Activated T-helper 1 cell treated with anti-CD3 and anti-CD28 coated beads, Interleukin-2, amount 50 U/mL, for 16 hours (primary cell): ENCODE measurements at places on chromosomes 12 and 14.

DNA sequence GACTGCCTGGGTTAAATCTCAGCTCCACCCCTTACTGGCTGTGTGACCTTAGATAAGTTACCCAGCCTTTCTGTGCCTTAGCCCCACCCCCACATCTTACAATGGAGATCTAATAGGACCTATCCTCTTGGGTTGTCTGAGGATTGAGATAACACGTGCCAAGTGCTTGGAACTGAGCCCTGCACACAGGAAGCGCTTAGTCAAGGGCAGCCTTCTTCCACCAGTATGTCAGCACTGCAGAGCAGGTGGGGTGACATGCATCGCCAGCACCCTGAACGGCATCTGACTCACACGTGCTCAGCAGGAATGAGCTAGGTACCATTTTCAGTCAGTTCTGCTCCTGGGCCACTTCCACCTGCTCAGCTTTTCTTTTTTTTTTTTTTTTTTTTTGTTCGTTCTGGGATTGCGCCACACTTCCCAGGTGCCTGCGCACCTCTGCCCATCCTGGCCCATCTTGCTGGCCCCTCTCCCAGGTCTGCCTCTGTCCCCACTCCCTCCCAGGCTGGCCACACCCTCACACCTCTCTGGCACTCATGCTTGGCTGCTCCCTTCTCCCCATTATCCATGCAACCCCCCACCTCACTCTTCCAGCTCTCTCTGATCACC, 19.6 kb downstream of the LGMN start:
- no peak for DNase-seq

- no peak for DNase-seq
These were observed 58.4 kb downstream of the PTPN21 start for GRCh38 chr14:88496414-88496813.

GRCh38 chr12:5442251-5443006, 10.5 kb downstream of the NTF3 start:
- DNase-seq: no peak

- no peak for DNase-seq
These were observed 52.0 kb upstream of the SOCS2 start for GRCh38 chr12:93520454-93520853.

DNA sequence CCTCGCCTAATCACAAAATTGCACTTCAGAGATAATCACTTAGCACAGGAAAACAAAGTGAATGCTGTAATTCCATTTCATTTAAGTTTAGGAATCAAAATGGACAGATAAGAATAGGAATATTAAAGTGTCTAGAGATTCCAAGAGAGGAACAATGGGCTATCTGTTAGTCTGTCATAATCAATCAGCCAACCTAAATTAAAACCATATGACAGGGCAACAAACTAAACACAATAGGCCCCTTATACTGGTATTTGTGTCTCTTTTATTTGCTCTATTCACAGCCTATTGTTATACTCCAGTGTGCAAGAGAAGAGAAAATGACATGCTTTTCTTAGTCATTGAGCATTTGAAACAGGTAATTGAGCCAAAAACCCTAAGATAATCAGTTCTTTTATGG, 259.4 kb downstream of the PRKD1 start:
- no peak for DNase-seq

DNA sequence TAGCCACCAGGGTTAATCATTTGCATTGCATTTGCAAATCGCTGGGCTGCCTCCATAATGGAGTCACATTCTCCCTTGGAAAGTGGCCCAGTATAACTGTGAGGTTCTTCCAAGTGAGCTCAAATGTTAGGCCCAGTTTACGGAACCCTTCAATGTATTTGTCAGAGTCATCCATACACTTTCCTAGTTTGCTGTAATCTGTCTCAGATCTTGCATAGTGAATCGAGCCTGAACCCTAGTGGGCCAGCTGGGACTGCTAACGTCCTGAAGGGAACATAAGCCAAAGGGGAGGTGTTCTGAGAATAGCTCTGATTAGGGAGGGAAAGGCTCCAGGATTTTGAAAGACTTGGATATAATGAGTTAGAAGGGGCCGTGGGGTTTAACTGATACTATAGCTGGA, 406.3 kb downstream of the SLC6A15 start:
- no peak for DNase-seq

- no peak for DNase-seq
These were observed 91.7 kb downstream of the GLT1D1 start for GRCh38 chr12:128944956-128945355.

DNA sequence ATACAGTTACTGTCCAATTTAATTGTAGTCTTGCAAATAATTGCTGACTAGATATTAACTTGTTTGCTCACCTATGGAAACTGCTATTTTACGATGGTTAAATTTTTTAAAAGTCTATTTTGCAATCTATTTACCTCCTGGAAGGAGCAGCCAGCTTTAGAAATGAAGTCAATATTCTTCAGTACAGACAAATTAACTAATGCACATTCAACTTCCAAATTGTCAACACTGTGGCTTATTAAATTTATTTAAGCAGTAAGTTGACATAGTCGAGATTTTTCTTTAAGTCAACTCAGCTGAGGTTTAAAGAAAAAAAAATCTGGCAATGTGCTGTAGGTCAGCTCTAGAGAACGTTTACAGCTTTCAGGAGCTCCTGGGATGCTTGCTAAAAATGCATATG, 221.2 kb downstream of the SSPN start:
- DNase-seq: no peak

DNA sequence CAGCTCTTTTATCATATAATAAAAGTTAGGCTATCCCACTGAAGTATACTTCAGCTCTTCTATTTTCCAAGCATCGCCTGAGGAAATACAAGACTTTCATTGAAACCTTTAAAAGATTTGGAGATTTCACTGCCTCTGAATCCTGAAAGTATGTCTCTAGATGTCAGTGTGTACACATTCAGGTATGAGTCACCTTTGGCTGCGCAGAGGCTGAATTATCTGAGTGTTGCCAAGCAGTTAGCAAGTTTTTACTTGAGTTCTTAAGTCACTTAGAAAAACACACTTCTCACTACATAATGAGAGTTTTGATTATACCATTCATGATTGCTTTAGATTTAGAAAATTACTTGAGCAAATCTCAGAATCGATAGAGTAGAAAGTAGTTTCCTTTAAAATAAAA, 210.3 kb downstream of the TMTC2 start:
- no peak for DNase-seq

DNA sequence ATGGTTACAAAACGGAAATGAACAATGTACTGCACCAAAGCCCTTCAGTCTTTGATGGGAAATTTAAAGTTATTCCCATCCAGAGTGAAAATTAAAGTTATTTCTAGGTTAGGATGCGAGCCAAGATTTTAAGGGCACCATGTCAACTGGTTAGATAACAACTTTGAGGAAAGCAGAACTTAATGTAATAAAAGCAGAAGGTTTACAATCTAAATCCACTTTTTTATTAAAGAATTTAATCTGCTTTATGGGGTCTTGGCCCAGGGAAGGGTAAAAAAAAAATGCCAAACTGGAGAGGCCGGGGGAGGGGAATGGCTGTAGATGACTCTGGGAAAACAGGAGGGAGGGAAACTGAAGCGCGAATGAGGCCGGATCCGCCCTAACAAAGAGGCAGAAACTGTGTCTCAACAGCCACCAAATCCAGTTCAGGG, 108.2 kb upstream of the ATF7IP start:
- DNase-seq: no peak

DNA sequence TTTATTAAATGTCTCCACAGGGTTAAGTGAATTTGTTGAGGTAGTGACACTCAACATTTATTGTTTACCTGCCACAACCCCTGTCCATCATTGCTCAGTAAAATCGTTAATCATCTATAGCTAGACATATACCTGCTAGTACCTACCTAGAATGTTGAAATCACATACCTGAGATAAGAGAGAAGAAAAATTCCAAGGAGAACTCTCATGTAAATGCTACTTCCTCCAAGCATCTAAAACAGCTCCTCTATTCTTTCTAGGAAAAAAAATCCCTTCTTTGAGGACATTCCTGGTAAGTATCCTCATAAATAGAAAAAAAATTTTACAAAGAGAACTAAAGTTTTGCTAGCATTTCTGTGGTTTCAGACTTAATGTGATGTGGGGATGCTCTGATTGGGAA, 325.1 kb downstream of the DAD1 start:
- no peak for DNase-seq

DNA sequence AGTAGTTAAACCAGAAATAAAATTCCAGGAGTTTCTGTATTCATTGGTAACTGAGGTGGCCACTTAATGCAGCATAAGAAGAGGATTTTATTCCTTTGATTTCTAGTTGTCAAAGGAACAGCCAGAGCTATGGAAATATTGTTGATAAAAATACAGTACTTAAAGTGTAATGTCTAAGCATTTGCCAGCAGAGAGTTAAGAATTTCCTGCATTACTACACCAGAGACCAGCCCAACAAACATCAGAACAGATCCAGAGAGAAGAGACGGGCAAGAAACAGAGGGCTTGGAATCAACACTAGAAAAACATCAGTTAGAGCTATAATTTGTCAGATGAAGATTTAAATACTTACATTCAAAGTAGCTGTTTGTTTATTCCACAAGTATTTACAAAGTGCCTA, 77.9 kb downstream of the ST8SIA1 start:
- DNase-seq: no peak

DNA sequence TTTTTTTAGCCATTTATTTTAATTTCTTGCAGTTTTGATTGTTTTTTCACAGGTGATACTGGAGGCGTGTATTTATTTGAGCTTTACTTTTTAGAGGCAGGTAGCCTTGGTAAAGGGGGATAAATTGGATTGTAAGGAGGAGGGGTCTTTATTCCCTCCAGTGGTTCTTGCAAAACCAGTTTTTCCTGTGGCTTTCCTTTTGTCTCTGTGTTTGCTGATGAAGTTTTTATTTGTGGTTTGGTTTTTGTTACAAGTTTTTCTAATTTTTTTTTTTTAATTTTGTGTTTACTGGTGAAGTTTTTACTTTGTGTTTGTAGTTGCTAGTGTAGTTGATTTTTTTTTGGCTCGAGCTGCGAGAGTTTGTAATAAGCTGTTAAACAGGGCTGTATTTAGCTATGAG, 278.5 kb downstream of the PRKD1 start:
- no peak for DNase-seq

DNA sequence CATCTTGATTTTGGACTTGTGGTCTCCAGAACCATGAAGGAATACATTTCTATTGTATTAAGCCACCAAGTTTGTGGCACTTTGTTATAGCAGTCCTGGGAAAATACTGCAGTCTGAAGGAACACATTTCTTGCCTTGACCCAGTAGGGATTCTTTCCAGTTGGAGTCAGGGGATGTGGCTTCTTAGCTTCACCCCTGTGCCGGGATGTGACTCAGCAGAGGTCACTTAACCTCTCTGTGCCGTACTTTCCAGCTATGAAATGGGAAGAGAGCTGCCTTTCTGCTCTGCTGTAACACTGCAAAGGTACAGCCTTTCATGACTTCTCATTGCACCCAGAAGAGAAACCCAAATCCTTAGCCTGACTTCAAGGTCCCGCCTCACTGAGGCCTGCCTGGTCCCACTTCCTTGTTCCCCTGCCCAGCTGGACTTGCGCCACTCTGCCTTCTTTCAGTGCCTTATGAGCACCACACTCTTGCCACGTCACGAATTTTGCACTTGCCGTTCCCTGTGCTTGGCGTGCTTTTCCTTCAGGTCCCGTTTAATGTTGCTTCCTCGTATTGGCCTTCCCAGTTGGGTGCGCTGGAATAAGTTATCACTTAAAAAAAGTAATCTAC, 24.2 kb downstream of the CHST11 start:
- no peak for DNase-seq

DNA sequence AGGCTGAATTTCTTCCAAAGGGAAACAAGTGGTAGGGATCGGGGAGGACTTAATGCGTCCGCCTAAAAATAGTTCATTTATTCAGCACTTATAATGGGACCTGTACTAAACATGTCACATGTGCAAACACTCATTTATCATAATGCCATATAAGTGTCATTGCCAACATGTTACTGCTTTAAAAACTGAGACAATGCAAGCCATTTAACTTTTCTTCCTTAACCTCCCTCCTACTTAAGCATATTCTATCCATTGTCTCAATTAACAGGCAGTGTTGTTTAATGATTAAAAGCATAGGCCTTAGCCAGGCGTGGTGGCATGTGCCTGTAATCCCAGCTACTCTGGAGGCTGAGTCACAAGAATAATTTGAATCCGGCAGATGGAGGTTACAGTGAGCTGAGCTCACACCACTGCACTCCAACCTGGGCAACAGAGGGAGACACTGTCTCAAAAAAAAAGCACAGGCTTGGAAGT, 13.5 kb upstream of the SCFD1 start:
- no peak for DNase-seq

GRCh38 chr12:21476949-21477348, 24.5 kb downstream of the RECQL start:
- DNase-seq: no peak

DNA sequence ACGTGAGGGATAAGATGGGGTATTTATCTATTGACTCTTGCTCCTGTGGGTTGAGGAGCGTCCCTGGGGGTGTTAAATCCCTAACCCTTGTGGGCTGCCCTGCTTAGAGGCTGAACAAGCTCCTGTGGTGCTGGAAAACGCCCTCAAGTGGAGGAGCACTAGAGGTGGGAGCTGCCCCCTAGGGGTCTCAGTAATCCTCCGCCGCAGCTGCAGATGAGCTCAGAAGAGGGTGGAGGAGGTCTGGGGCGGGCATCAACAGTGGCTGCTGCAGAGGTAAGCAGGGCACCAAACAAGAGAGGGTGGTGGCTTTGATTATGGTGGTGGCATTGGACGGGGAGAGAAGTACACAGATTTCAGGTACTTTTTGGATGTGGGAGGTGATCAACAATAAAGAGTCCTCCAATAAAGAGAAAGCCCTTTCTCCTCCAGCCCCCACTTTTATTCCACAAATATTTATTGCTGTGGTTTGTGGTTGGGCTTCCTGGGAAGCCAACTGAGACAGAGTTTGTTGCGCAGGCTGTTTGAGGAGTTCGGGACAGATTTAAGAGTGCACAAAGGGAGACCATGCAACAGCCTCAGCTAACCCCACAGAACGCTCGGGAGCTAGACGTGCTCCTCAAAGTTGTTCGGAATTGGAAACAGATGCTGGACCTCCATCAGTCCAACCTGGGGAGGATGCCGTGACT, 179.9 kb downstream of the ADCK1 start:
- no peak for DNase-seq

DNA sequence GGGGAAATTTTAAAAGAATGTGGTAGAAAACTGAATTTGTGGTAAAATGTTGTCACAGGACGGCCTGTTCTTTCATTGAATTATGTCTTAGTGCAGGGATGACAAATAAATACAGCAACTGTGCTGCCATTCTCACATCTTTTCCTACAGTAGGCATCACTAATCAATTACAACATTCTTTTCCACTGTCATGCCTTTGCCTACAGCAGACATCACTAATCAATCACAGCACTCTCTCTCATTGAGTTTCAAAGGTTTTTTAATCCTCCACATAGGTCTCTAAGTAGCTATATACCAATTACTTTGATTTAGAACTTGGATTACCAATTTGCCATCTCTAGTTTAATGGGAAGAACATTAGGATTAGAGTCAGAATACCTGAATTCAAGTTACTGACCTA, 30.1 kb downstream of the NTF3 start:
- no peak for DNase-seq

DNA sequence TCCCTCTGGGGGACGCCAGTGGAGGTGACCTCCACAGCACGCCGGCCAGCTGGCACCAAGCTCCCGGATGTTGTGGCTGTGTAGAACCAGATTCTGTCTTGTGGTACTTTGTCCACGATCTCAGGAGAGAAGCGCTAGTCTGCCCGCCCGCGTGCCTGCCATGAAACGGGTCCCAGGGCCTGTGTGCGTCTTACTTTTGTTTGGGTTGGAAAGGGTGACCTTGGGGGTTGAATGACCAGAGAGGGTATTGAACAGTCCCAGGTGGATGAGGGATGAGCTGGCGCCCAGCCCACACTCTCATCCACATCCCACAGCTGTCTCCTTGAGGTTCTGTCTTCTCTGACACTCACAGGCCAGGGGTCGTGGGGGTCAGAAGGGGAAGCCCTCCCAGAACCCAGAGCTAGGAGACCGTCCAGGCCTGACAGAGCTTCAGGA, 78.3 kb downstream of the WDR20 start:
- no peak for DNase-seq
